ENCODE measurements at places on chromosomes 5 and 9.

DNA sequence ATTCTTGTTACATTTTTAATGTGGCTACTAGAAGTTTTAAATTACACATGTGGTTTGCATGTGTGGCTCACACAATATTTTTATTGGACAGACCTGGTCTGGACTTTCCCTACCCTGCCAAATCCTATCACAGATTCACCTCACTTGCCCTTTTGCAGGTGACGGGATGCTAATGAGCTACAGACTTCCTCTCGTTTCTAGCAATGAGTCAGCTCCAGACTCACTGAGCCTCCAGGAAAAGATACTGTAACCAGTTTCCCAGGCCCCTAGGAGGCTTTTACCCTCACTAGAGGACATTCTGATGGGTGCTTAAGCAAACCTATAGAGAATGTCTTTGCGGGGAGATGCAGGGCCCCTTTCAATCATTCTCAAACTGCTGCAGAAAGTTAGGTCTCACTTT lies 135.4 kb downstream of the WDR41 start:
- DNase-seq = no peak

GRCh38 chr5:80977764-80978163 lies 17.6 kb downstream of the RASGRF2 start:
- DNase-seq = no peak

DNA sequence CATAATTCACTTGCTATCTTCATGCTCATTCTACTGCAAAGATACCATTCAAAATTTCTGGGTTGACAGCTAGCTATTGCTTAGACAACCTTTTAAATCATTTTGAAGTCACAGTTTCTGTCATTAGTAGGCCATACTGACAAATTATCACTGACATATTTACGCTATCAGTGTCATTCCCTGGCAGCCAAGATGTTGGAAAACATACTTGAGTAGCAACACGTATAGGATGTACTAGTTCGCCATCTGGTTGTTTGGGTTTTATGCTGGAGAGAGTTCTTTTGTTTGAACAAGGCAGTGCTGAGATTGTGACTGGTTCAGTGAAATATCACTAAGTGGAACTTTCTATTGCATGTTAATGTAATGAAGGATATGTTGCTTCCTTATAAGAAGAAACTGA lies 621.9 kb downstream of the DTWD2 start:
- DNase-seq = no peak

DNA sequence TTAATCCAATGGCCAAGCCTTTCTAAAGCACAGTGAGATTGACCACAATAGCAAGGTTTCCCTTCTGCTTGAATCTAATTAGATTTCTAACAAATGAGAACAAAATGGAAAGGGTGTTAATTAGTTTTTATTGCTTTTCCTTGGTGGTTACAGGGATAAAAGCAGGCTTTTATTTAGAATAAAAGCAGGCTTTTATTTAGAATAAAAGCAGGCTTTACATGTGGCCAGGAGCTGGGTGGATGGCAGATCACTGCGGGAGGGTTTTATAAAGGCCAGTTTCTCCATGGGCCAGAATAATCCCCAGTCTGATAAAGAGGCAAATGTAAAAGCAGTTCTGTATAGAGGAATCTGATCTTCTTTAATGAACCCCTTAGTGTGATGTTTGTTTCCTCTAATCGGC lies 470.2 kb downstream of the TMEM232 start:
- no peak for DNase-seq

DNA sequence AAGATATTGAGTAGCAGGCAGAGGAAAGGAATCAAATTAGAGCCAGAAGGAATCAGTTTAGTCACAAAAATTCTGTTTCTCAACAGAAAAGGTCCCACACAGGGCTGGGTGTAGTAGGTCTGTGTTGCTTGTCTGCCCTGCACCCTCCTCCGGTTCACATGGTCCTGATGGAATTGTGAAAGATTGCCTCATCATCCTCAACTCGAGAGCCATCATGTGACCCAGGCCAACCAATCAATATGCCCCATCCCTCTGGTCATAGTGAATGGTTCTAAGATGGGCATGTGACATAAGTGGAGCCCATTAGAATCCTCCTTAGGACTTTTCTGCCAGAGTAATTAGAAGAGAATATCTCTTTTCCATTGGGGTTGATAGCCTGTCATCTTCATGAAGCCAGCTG lies 56.7 kb upstream of the RAD23B start:
- peak; percentile 36 for DNase-seq

GRCh38 chr9:99253134-99253533 lies 31.1 kb downstream of the SEC61B start:
- no peak for DNase-seq

DNA sequence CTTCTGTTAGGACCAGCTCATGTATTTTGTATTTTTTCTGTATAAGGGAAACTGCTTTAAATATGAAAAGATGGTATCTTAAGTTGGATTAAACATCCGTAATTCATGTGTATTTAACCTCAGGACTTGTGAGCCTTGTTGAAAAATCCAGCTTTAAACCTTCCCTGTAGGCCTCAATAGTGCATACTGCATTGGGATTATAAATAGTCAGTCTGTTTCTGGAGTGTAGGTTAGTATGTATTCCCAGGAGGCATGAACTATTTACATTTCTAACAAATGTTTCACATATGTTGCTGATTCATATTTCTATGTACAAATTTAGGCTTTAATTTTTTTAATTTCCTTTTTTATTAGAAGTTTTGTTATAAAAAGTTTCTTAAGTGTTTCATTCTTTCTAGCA lies 137.9 kb upstream of the GRHPR start:
- no peak for DNase-seq

GRCh38 chr9:134365115-134365596 lies 38.9 kb downstream of the RXRA start:
- DNase-seq = no peak

DNA sequence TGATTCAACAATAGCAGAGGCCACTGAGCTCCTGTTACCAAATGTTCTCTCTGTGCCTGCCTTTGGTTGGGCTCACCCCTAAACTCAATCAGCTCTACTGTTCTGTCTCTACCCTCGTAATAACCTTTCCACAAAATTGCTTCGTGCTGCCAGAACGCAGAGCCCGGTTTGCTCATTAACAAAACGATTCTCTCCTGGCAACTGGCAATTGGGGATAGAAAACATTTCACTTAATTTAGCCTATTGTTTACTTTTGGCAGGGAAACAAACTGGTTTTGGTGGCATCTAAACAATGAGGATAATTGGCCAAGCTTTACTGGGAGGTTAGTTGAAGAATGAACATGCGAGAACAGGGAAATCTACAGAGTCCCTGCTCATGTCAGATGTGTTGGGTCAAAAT lies 56.6 kb downstream of the SLC28A3 start:
- no peak for DNase-seq
